NCI-H1092 (cell line): ENCODE measurements at places on chromosomes 3 and 15.

DNA sequence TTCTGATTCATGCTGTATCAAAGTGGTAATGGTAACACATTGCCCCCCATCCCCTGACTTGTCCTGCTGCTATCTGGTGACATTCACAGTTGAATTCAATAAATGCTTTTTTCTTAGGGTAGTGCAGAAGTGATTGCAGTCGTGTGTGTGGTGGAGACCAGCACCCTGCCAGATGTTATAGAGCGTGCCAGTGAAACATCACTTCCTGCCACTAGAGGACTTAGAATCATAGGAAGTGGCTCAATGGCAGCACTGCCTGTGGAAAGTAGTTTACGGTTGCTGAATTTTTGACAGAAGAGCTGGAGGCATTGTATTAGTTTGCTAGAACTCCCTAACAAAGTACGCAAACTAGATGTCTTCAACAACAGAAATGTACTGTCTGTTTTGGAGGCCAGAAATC lies 37.4 kb upstream of the P2RY12 start:
- DNase-seq, result no peak

- no peak for DNase-seq
Observed at GRCh38 chr3:177157492-177157891, 39.8 kb downstream of the TBL1XR1 start.

DNA sequence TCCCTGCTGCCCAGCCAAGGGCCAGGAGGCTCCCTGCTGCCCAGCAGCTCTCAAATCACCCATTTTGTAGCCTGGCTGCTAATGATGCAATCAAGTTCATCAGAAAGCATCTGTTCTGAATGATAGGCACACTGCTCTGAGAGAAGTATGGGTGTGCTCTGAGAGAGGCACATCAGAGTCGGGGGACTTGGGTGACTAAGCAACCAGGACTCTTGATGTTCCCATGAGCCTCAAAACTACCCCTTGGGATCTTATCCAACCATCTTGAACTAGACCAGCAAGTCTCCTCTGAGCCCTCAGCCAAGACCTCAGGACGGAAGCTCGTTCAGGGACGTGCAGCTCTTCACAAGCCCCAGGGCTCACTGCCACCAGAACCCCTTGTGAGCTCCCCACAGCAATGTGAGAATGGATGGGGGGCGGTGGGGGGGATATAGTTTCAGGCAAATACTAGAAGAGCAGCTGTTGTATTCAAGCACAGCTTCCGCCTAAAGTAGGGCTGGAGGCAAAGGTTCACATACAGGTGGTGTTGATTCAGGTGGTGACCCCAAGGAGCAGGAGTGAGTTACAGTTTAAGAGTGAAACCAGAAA lies 52.2 kb upstream of the HES1 start:
- no peak for DNase-seq

GRCh38 chr15:38672814-38673670 lies 108.4 kb upstream of the RASGRP1 start:
- no peak for DNase-seq

- no peak for DNase-seq
Observed at GRCh38 chr15:51629612-51630011, 7.0 kb upstream of the DMXL2 start.

- no peak for DNase-seq
Observed at GRCh38 chr15:99433026-99433756, 132.6 kb upstream of the MEF2A start.

- DNase-seq, result no peak
Observed at GRCh38 chr3:74722211-74722610, 107.8 kb upstream of the CNTN3 start.

DNA sequence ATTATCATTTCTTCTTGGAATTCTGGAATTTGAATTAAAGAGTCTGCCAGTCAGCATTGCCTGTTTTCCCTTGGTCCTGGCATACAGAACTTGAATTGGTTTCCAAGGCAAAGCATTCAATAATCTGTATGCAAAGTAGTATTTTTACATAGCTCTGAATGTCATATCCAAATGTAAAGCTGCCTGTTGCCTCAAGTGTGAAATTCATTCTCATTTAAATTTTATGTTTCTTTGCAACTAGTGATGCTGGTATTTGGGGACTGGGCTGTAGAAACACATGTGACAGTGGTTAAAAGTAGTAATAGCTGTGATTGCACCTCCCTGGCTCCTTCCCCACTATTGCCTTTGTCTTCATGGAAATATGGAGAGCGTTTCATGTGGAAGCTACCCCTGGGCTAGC lies 743.9 kb upstream of the GOLIM4 start:
- DNase-seq, result no peak

DNA sequence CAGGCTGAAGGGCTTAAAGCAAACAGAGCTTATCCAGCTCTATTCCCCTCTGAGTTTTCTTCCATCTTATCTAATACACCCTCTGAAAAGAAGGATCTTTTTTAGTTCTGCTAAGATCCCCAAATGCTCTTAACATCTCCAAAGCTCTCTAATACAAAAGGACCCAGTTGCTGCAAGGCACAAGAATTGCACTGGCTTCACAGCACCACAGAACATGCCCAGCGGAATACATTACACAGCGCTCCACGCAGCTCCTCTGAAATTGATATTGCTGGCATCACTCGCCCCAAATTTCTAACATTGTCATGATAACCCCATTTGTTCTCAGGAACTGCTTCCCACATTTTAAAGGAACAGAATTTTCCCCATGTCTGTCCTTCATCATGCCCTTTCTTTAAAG lies 210.1 kb downstream of the RORA start:
- DNase-seq, result no peak

DNA sequence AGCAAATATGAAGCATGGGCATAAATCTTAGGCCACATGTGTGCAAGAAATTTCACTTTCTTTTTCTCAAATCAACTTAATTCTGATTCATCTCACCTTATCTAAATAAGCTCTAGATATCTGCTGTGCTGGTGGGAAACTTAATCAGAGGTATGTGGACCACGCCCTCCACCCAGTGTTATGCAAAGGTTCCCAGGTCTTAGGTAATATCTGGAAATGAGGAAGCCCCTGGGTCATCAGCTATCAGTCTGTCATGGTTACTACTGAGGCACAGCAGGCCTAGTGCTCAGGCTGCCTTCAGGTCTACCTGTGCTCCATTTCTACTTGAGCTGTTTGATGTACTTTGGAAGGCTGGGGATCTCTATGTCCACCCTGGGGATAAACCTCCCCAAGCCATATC lies 134.4 kb upstream of the KCNH8 start:
- no peak for DNase-seq

- no peak for DNase-seq
Observed at GRCh38 chr3:48472673-48472922, 26.1 kb downstream of the ATRIP start.

- DNase-seq, result no peak
Observed at GRCh38 chr3:46107682-46108081, 80.4 kb upstream of the XCR1 start.

- no peak for DNase-seq
Observed at GRCh38 chr3:119294696-119295671, 801 bp downstream of the ARHGAP31 start.
